ENCODE measurements at places on chromosomes 3 and 15.
A peak's percentile ranks its signal among the peaks of the same experiment; 100 is the strongest.

- peak; percentile 51 for DNase-seq
Measured at GRCh38 chr3:192917404-192918274, at the start of gene MB21D2. Gene MB21D2 (minus strand): TSS chr3:192917856. CDS start chr3:192917840, 16 bp downstream.

DNA sequence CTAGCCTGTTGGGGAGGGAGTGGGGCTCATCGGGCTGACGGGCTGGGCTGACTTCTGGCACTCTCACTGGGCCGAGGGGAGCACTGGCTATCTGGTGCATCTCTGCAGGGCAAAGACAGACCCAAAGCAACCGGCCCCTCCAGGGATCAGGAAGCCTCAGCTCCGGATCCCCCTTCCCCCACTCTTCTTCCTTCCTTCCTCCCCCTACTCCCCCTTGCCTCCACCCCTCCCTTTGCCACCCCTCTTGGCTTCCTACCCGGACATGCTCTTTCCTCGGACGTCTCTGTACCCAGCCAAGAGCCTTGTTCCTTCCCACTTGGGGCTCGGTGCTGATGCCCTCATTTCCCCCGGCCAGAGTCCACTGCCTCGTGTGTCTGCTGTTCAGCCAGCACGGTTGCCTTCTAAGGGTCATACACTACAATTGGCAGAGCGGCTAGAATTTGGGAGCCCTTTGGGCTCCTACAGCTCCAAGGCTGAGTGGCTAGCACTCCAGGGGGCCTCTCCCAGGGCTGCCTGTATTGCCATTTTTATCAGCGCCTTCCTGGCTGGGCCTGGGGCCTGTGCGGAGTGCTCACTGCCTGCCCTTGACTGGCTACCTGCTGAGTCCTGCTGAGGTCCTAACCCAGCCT is 10.9 kb downstream of the SEMA3F start:
- no peak for DNase-seq

GRCh38 chr15:66982816-66983215 is 82.6 kb upstream of the SMAD3 start:
- DNase-seq: no peak

DNA sequence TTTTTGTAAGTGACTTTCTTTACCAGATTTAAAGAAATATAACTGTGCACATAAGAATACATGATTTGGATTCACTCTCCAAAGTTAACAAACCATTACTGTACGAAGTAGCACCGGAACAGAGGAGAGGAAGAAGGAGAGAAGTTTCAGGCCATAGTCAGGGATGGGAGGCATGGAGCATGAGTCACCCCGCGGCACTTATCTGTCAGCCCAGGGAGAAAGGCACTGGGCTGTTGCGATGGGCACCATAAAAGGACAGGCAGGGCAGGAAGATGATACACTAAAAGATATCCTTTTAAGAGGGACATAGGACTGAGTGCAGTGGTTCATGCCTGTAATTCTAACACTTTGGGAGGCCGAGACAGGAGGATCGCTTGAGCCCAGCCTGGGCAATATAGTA is 37.0 kb downstream of the TTC23 start:
- no peak for DNase-seq

DNA sequence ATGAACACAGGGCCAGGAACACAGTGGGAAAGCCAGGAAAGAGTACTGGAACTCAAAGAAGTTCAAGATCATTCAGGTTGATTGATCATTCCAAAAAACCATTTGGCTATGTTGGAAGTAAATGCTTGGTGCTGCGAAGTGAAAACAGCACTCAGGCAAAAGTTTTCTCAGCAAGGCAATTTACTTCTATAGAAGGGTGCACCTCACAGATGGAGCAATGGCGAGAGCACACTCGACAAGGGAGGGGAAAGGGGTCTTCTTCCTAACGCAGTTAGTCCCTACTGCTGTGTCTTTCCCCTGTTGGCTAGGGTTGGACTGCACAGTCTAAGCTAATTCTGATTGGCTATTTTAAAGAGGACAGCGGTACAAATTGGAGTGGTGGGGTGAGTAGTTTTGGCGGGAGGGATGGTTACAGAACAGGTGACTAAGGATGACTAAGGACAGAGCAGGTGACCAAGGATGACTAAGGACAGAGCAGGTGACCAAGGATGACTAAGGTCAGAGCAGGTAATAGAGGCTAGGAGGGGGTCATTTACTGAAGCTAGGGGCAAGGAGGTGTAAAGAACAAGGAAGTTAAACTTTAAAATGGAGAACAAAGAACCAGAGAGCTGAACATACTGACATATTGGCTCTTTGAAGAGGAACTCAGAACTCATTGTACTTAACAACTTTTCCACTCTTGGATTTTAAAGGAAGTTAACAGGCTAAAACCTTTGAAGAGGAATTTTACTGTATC is 43.3 kb downstream of the HOMER2 start:
- no peak for DNase-seq

GRCh38 chr3:186173224-186173815 is 64.4 kb upstream of the ETV5 start:
- no peak for DNase-seq

DNA sequence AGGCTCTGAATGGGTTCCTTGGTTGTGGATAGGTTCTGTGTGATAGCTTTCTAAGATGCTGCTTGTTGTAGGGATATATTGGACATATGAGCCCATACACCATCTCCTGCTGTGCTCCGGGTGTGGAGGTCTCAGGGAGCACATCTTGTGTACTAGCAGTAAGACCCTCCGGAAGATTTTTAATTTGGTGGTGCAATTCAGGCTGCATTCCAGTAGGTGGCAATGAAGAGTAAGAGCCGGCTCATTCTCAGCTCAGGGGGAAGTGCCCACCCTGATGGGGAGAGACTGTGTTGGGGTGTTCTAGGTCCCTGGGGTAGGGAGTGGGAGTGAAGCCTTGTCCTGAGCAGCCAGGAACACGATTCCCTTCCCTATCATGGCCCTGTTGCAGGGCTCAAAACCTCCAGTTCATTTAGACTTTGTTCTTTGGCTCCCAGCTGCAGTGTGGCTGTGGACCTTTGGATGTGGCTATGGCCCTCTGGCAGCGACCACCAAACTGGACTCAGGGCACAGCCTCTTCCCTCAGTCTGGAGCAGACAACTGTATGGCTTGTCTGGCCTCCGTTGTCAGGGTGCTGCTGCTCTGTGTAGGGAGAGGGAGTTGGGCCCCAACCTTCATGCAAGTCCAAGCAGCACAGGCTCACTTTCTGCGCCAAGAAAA is 104.7 kb downstream of the UNC13C start:
- DNase-seq: no peak

DNA sequence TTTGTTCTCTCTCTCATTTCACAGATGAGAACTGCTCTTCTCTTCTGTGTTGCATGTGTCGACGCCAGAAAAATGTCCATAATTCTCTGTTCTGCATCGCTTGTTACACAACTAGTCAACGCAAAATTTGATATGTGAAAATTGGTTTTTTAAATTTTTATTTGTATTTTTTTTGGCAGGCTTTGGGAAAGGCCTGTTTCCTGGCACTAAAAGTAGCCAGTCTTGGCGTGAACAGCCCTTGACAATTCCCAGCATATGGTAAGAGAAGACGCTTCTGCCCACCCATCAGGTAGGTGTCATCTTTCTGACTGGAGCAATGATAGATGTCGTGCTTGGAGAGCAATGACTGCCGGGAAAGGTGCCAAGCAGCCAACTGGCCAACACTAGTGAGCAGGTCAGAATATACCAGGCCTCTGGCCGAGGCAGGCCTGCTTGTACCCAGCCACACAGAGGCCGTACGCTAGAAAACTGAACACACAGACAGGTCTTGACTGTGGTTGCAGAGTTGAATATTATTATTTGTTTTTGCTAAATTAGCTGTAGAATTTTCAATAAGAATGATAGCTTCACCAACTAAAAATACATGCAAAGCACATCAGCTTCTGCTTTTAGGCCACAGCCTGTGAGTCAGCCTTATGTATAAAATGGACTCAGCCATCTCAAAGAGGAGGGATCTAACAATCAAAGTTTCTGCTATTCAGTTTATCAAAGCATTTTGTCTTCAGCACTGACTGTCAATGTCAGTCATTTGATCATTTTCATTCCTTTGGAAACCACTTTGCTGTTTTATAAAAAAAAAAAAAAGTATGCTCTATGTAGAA is 837.5 kb downstream of the MCTP2 start:
- DNase-seq: no peak

- DNase-seq: no peak
Measured at GRCh38 chr15:27702581-27702980, 396.5 kb downstream of the OCA2 start.

GRCh38 chr15:36497901-36498300 is 81.5 kb upstream of the CDIN1 start:
- DNase-seq: no peak

DNA sequence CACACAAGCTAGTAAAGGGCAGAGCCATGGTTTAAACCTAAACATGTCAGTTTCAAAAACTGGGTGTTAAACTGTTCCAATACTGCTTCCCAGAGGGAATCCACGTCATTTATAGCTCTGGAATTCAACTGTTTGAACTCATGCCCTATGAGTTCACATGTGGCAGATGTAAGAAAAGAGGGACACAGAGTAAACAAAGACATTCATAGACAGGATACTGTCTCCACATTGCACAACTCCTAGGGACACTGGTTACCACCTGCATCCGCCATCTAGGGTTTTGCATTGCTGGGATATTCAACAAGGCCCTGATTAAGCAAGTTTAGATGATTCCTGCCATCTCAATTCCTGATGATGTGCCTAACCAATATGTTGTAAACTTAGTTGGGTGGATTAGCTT is 134.1 kb upstream of the COL8A1 start:
- DNase-seq: no peak

DNA sequence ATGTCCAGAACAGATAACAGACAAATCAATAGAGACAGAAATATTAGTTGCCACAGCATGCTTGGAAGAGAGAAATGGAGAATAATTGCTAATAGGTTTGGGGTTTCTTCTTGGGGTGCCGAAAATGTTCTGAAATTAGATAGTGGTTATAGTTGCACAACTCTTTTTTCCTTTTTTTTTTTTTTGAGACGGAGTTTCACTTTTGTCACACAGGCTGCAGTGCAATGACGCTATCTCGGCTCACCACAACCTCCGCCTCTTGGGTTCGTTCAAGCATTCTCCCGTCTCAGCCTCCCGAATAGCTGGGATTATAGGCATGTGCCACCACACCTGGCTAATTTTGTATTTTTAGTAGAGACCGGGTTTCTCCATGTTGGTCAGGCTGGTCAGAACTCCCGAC is 163.3 kb downstream of the PLCH1 start:
- DNase-seq: no peak

DNA sequence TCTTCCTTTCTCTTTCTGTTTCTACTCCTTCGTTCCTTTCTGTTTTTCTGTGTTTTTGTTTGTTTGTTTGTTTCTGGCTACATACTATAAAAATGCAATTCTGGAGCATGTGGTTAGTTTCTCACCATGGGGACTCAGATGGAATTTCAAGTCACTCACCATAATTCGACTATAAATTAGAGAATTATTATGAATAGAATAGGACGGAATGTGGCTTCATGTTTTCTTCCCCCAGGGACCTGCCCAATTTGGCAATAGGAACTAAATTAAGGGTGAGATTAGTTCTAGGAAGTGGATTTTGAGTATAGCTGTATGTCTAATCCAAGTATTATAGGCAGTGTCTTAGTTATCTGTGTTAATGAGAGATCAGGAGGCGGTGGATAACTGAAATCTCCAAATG is 96.9 kb downstream of the THSD4 start:
- DNase-seq: no peak

DNA sequence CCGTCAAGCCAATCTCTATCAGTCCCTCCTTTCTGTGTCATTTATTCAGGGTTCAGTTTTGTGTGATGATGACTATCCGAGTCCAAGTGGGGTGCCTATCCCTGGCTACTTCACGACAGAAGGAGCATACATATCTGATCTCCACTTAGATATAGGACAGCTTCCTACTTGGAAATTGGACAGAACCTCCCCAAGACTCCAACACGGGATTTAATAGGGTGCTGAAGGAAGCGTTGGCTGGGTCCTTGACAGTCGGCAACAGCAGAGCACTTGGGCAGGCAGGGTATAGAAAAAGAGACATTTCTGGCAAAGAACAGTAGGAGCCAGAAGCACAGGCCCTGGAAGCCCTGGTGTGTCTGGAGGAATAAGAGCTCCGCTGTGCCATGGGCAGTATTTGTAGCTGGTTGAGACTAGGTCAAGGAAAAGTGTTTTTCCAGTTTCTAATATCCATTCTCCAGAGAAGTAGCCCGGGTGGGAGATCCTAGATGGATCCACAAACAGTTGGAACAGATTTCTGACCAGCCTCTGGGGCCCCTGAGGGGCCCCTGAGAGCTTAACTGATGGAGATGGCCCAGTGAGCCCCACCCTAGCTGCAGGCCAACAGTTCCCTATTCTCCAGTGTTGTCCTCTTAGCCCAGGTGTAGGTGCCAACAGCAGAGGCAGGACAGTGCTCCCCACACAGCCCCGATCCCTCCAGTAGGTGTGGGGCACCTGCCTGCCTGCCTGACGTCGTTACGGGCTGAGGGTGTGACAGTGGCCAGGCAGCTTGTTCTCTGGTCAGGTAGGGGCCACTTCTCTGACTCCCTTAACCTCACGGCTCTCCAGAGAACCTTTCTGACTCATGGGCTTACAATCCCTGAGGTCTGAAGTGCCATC is 130.8 kb downstream of the CHCHD6 start:
- no peak for DNase-seq

- DNase-seq: no peak
Measured at GRCh38 chr15:77579498-77580188, 53.1 kb downstream of the LINGO1 start.

DNA sequence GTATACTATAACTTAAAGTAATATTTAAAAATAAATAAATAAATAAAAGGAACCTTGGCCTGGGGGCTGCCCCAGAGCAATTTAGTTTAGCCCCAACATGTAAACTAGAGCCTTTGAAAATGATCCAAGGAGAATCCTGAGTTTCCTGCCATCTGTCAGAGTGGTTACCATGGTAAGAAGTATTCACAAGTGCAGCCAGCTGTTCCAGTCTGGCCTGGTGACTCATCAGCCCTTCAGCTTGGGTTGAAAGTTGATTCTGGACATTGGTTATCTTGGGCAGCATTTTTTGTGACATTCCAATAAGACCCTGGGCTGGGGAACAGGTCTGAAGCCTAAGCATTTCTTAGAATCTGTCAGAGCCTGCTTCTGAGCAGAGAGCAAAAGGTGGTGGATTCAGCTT is 72.7 kb upstream of the LRTM1 start:
- DNase-seq: no peak

GRCh38 chr3:50268703-50269451 is at the start of gene SEMA3B:
Gene SEMA3B (plus strand): TSS chr3:50269147. CDS start chr3:50269241, 94 bp downstream.
- DNase-seq: no peak

- DNase-seq: no peak
Measured at GRCh38 chr3:62496503-62496902, 123.2 kb upstream of the FEZF2 start.

DNA sequence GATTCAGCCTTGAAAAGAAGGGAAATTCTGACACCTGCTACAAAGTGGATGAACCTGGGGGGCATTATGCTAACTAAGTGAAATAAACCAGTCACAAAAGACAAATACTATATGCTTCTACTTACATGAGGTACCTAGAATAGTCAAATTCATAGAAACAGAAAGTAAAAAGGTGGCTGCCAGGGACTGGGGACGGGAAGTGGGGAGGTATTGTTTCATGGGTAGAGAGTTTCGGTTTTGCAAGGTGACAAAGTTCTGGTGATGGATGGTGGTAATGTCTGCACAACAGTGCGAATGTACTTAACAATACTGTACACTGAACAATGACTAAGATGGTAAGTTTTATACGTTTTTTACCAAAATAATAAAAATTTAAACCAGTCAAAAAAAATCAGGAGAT is 4.8 kb downstream of the IDH2 start:
- DNase-seq: peak; percentile 45
